Islet precursor cell (in vitro differentiated cells): ENCODE measurements at places on chromosomes 4 and X.

DNA sequence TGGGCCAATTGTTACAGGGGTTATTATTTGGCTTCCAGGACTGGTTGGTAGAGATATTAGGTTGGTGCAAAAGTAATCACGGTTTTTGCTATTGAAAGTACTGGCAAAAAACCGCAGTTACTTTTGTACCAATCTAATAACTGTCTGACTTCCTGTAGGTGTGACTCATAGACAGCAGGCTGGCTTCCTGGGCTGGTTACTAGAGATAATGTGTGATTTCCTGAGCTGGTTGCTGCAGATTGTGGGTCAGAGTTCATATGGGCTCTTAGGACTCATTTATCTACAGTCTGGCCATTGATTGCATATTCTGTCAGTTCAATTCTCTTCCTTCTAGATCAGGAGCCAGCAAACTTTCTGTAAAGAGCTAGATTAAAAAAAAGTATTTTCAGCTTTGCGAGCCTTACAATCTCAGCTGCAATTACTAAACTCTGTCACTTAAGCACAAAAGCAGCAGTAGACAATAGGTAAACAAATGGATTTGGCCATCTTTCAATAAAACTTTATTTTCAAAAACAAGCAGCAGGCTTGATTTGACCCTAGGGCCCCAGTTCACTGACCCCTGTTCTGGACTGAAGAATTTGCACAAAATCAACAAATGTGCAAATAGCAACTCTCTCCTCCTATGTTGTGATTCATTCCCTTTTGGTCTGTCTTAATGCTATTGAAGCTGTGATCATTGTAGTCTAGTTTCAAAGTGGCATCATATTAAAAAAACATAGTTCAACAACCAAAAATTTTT, 50.8 kb upstream of the BOD1L1 start:
- DNase-seq = no peak

GRCh38 chrX:16851827-16852226, 18.3 kb downstream of the RBBP7 start:
- DNase-seq = no peak

- DNase-seq = no peak
Observed at GRCh38 chr4:184553891-184554290, 79.5 kb upstream of the IRF2 start.

DNA sequence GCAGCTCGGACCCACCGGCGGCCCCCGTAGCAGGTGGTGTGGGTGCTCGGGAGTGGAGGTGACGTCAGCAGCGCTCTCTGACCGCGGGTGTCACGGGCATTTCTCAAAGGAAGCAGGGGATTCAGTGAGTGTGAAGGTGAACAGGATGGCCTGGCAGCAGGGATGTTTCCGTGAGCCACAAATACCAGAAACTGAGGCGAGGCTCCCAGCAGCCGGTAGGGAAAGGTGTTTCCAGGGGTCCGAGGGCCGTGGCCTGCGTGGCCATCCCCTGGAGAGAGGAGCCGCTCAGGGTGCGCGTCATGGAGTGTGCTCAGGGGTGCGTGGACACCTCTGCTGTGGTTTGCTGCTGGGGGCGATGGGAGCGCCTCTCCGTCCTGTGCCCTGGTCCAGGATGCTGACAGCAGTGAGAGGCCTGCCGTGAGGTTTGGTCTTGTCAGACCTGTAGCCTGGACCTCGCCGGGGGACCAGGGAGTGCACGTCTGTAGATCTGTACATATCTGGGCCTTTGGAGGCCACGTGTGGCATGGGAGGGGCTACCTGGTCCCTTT, 10.2 kb upstream of the HGFAC start:
- DNase-seq = no peak

GRCh38 chrX:131633285-131633917, 89.5 kb downstream of the OR13H1 start:
- peak; percentile 68 for DNase-seq

GRCh38 chr4:114005569-114006442, 26.4 kb upstream of the ARSJ start:
- no peak for DNase-seq

GRCh38 chr4:147578051-147578476, 39.1 kb upstream of the TMEM184C start:
- peak; percentile 73 for DNase-seq

DNA sequence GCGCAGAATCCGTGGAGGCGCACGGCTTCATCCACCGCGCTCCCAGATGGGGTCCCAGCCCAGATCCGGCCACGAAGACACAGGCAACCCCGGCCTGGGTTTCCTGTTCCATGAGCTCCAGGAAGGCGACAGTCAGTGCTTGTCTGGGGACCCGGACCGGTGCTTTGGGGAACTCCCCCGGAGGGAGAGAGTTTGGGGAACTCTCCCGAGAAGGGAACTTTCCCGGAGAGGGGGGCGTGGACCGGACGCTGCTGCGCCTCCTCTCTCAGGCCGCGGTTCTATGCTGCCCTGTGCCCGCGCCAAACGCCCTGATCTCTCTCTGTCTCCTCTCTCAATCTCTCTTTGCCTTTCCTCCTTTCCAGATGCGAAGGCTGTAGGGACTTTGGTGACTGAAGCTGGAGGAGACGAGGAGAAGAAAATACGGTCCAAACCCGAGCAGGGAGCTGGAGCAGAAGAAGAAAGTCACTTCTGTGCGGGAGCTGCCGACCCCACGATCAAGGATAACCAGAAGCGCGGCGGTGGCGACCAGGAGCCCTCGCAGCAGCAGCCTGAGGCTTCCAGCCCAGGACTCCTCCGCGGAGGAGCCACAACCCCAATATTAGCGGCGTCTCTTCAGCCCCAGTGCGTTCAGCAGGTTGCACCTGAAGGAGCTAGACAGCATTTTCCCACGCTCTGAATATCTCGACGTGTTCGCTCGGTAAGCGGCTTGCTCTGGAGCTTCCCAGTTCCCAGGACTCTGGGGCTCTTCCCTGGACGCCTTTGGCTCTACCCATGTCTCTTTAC, 47.6 kb upstream of the NKAP start:
- DNase-seq = peak; percentile 54

- peak; percentile 37 for DNase-seq
Observed at GRCh38 chrX:153408221-153408721, 3.0 kb upstream of the ZFP92 start.

- no peak for DNase-seq
Observed at GRCh38 chrX:122572461-122572860, 611.6 kb upstream of the GRIA3 start.

- DNase-seq = no peak
Observed at GRCh38 chrX:88416965-88417364, 330.1 kb upstream of the CPXCR1 start.

GRCh38 chr4:82785611-82786400, 12.8 kb downstream of the SCD5 start:
- no peak for DNase-seq

DNA sequence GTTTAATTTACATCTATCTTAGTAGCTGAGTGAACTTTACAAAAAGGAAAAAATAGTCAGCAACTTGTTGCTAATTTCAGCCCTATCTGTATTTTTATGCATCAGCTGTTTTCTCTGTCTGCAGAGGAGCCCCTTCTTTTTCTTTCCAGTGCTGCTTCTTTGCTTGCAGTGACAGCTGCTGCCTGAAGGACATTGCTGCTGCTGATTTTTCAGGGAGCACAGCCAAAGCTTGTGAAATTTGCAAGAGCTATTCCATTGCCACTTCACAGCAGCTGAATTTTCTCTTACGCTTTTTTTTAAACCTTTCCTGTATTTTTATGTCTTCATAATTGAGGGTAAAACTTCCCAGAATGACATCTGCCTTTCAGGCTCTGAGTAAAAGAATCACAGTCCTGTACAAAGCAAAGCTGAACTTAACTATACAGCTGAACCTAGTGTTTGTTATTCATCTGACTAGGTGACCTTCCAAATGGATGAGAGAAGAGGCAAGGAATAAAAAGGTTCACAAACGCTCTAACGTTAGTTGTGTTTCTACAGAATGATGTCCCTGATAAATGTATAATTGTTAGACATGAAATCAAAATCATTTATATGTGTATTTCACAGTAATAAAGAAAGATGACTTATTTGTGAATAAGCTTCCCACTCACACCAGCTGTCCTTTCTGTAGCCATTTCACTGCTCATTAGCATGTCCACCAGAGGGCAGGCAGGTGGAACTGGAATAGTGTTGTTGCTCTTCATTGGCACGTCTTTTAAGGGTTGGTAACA, 541.4 kb downstream of the ADGRL3 start:
- no peak for DNase-seq

- DNase-seq = no peak
Observed at GRCh38 chr4:107870916-107871786, 46.4 kb downstream of the SGMS2 start.

- DNase-seq = peak; percentile 86
Observed at GRCh38 chr4:186725469-186726425, 2.1 kb upstream of the FAT1 start.

DNA sequence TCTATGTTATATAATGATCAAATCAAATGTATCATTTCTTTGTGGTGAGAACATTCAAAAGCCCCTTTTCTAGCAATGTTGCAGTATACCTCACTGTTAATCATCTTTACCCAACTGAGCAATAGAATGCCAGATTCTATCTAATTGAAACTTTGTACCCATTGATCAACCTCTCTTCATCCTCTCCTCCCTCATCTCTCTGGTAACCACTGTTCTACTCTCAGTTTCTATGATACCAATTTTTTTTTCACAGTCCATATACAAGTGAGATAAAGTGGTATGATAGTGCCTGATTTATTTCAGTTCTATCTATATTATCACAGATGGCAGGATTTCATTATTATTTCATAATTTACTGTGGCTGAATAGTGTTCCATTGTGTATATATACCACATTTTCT, 209.8 kb downstream of the SPCS3 start:
- DNase-seq = no peak

DNA sequence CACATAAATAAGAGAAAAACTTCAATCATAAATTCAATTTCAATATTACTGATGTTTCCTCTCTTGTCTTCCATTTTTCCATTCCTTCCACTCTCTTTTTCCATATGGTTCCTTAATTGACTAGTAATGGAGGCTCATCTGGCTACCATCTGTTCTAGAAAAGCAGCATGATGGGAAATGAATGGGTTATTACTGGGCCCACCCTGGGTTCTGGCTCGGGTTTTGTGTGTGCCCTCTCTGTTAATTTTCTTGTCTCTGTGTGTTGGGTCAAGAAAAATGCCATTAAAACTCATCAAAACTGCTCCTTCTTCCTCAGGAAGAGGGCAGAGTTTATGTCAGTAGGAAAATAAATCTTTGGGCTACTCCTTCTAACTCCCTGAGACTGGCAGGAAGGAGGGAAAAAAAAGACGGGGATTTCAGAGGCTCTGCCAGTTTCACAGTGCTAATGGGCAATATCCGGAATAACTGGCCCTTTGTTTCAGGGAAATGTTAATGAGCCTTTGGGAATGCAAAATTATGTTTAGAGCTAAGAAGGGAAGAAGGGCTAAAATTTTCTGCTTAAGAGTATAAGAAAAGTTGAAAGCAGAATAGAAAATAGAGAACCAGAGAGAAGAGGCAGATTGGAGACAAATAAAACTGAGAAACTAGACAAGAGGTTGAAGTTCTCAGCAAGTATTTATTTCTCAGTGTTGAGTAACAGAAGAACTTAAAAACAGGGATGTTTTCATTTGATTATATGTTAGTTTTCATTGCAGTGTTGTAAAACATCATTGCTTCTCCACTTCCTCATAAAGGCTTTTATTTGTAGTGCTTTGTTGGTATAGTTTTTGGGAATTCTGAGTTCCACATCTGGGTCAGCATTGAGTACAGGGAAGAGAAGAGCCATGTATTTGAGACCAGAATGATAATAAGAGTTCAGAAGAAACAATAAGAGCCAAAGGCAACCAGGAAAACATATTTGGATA, 19.7 kb downstream of the GABRB1 start:
- no peak for DNase-seq

DNA sequence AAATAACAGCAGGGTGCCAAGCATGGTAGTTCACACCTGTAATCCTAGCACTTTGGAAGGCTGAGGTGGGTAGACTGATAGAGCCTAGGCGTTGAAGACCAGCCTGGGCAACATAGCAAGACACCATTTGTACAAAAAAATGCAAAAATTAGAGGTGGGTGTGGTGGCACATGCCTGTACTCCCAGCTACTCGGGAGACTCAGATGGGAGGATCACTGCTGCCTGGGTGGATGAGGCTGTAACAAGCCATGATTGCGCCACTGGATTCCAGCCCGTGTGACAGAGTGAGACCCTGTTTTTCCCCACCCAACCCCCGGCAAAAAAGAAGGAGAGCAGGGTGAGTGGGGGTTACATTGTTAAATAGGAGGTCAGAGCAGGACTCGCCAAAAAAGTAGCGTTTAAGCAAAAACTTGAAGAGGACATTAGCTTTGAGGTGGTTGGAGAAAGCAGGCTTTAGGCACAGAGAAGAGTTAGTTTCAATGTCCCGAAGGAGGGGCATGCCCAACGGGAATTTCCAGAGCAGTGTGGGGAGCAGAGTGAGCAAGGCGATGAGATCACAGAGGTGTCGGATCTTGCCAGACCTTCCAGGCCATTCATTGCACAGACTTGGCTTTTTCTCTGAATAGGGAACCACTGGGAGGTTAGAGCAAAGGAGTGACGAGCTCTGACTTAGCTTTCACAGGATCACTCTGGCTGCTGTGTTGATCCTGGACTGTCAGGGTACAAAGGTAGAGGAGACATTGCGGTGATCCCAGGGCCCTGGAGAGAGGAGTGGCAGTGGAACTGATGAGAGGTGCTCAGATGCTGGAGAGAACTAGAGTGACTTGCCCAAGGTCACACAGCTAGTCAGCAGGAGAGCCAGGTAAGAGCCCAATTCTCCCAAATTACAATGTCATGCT, 70.6 kb downstream of the TRAPPC11 start:
- DNase-seq = no peak

DNA sequence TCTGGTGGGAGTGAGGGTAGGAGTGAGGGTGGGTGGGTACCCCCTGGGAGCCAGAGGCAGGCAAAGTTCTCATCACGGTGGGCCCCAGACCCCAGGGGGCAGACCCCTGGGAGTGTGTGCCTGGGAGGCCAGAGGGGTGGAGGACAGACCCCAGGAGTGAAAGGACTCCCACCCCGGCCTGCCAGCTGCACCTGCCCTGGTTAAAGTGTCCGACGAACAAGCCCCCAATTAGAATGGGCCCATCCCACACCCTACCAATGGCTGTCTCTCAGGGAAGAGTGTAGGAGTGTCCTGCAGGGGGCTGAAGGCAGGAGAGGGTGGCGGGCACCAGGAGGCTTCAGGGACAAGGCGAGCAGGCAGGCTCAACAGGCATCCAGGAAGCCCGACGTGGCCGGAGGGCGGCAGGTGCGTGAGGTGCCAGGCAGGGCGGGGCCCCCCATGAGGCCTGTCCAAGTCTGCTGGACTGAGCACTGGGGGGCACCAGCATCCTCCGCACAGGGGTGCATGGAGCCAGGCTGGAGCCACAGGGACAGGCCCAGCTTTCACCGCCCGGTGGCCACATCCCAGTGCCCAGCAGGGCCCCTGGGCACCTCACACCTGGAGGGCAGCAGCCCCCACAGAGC, 8.7 kb downstream of the PDE6B start:
- DNase-seq = no peak

DNA sequence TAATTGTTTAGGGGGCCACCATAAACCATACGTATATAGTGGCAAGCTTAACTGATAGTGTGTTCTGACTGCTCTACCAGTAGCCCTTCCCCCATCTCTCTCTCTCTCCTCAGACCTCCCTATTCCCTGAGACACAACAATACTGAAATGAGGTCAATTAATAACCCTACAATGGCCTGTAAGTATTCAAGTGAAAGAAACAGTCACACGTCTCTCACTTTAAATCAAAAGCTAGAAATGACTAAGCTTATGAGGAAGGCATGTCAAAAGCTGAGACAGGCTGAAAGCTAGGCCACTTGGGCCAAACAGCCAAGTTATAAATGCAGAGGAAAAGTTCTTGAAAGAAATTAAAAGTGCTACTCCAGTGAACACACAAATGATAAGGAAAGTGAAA, 78.0 kb downstream of the PRDM5 start:
- DNase-seq = no peak
